NCI-H2107 (cell line): ENCODE measurements at places on chromosomes 3 and 15.

- no peak for DNase-seq
Measured at GRCh38 chr3:80192936-80193335, 425.1 kb upstream of the ROBO1 start.

DNA sequence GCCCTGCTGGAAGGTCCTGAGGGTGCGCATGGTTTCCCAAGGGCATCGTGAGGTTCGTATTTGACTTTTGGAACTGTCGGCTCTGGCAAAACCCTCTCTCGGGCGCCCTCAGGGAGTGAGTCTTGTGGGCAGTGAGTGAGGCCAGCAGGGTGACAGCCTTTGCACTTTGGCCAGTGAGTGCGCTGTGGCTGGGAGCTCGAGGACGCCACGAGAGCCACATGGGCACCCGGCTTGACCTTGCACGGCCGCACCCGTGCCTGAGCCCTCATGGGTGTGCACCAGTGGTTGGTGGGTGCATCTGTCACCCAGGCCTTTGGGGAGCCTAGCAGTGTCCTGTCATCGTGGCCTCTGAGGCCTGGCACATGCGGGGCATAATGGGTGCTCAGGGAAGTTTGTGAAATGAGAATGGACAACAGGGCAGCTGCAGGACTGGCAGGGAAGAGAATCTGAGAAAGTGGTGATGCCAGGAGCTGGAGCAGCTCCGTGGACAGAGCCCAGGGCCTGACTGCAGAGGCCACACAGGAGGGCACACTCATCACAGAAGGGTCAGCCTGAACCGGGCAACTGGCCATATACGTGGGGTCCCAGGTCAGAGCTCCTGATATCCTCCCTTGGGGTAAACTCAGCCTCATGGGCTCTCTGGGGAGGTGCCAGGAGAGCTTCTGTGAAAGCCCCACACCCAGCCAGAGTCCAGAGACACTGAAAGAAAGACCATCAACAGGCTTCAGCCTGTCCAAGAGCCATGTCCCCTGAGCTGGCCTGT lies 30.4 kb upstream of the SNRPA1 start:
- DNase-seq = no peak

- no peak for DNase-seq
Measured at GRCh38 chr3:35651426-35651825, 12.1 kb downstream of the ARPP21 start.

DNA sequence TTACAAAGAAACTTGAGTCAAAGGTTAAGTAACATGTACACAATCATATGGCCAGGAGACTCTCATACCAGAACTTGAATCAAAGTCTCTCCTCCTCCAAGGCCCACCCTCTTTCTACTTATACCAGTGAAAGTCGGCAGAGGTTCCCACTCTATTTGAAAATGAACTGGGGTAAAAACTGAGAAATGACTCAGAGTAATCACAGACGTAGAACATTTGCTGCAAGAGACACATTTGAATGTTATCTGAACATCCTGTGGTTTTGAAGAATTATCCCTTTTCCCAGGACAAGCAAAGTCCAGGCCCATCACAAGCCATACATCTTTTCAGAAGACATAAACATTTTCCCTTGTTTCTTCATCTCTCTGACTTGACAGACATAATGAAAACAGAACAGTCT lies 55.8 kb downstream of the SHOX2 start:
- DNase-seq = no peak

DNA sequence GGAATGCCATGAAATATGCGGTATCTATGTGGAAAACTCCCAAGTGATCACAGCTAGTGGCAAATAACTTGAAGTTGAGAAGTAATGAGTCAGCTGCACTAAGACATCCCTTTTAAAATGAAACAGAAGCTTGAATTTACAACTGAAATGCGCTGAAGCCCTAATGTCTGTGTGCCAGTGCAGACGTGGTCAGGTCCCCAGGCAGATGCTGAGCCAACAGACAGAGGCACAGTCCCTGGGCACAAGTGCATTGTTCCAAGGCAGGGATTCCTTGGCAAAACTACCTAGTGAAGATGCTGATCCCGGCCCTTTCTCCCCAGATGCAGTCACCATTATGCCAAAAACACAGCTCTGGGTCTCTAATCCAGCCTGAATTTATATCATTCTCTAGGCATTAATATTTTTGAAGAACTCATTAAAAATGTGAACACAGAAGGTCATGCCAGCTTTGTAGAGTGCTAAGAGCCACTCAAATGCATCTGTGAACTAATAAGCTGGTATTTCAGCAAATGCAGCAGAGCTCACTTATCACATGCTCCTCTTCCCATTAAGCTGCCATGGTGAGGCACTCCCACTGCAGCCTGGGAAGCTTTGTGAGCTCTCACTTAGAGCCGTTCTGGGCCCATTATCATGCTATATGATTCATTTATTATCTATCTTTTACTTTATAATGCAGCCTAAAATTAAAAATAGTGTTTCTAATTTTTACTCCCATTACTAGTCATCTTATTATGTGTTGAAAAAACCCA lies 200.1 kb downstream of the GABRB3 start:
- no peak for DNase-seq

DNA sequence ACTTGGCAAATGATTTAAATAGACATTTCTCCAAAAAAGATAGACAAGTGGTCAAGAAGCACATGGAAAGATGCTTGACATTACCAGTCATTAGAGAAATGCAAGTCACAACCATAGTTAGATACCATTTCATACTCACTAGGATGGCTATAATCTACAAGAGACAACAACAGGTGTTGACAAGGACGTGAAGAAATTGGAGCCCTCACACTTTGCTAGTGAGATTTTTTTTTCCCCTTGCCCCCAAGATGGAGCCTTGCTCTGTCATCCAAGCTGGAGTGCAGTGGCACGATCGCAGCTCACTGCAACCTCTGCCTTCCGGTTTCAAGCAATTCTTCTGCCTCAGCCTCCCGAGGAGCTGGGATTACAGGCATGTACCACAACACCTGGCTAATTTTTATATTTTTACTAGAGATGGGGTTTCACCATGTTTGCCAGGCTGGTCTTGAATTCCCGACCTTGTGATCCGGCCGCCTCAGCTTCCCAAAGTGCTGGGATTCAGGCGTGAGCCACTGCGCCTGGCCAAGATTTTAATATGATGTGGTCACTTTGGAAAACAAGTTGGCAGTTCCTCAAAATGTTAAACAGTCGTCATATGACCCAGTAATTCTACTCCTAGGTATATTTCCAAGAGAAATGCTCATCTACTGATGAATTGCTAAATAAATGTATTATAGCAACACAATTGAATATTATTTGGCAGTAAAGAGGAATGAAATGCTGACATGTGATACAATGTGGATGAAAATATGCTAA lies 103.3 kb downstream of the ATG7 start:
- DNase-seq = no peak

GRCh38 chr15:30791239-30792175 lies 112.2 kb upstream of the FAN1 start:
- DNase-seq = no peak

DNA sequence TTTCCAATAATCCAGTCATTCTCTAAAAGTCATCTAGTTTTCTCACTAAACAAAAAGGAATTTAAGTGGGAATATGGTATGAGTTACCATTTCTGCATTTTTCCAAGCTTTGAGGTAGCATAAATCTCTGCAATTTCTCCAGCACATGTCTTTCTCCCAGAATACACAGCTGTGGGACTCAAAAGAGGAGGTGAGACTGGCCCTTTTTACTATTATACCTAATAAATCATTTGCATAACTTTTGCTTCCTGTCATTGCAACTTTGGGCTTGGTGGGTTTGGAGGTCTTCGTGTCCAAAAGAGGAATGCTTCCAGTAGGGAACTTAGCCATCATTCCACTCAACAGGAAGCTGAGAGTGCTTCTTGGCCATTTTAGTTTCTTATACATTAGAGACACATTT lies 94.8 kb downstream of the FMN1 start:
- no peak for DNase-seq

- no peak for DNase-seq
Measured at GRCh38 chr3:8301977-8302735, 199.5 kb upstream of the LMCD1 start.

GRCh38 chr3:965826-966225 lies 127.0 kb upstream of the CNTN6 start:
- DNase-seq = no peak
